ENCODE measurements at places on chromosomes 5 and 9. TPM values are rescaled to one million over a fixed set of nuclear protein-coding genes. Genes with fewer than 3 reads are reported as not detected.

The SLC36A2 gene
- polyA plus RNA-seq = not detected

The COL23A1 gene
- polyA plus RNA-seq = 0.17 TPM

The ELOVL7 gene
- 0.66 TPM for polyA plus RNA-seq

The AGXT2 gene
- not detected for polyA plus RNA-seq

The EQTN gene
- polyA plus RNA-seq = not detected

The ORM2 gene
- not detected for polyA plus RNA-seq

The CAPSL gene
- polyA plus RNA-seq = 0.19 TPM

The PCDHGA9 gene
- polyA plus RNA-seq = 0.08 TPM

The PAEP gene
- polyA plus RNA-seq = not detected

The ADGRV1 gene
- polyA plus RNA-seq = 0.32 TPM

The LCP2 gene
- 12.7 TPM for polyA plus RNA-seq

The LRRC70 gene
- 1.2 TPM for polyA plus RNA-seq

The MLANA gene
- polyA plus RNA-seq = 0.14 TPM

The AIF1L gene
- polyA plus RNA-seq = not detected

The CARD6 gene
- polyA plus RNA-seq = 0.52 TPM

The MYOT gene
- polyA plus RNA-seq = 1.5 TPM

The IFNK gene
- polyA plus RNA-seq = not detected

The NEURL1B gene
- polyA plus RNA-seq = not detected

The HMCN2 gene
- polyA plus RNA-seq = not detected

The CCDC192 gene
- polyA plus RNA-seq = 0.50 TPM

The PCDHGB2 gene
- polyA plus RNA-seq = 0.24 TPM

The PCDHGA7 gene
- 0.05 TPM for polyA plus RNA-seq

The OR1L1 gene
- not detected for polyA plus RNA-seq

The GRM6 gene
- polyA plus RNA-seq = not detected

The CEL gene
- 0.24 TPM for polyA plus RNA-seq

The FREM1 gene
- polyA plus RNA-seq = not detected

The TARS1 gene
- 244 TPM for polyA plus RNA-seq

The DMGDH gene
- polyA plus RNA-seq = 0.54 TPM

The C9orf153 gene
- polyA plus RNA-seq = 1.2 TPM

The UNC13B gene
- not detected for polyA plus RNA-seq

The HRCT1 gene
- polyA plus RNA-seq = not detected

The FOXD4L3 gene
- not detected for polyA plus RNA-seq

The PCDHA11 gene
- polyA plus RNA-seq = not detected

The FSD1L gene
- polyA plus RNA-seq = 17.0 TPM

The ARSI gene
- not detected for polyA plus RNA-seq

The FOXD4 gene
- not detected for polyA plus RNA-seq

The ARHGEF37 gene
- 1.0 TPM for polyA plus RNA-seq

The SOX30 gene
- polyA plus RNA-seq = not detected

Measured in GM12878 (cell line).